Gastrocnemius medialis (tissue), 4 donors: ENCODE measurements at places on chromosomes 3 and 15. TPM values are rescaled to one million over a fixed set of nuclear protein-coding genes. Genes with fewer than 3 reads are reported as not detected.

The NR2E3 gene
- not detected for total RNA-seq

The PARP6 gene
- 51.7 TPM for total RNA-seq

The GFM1 gene
- 52.6 TPM for total RNA-seq

The GASK1A gene
- 0.52 TPM for total RNA-seq

The FLNB gene
- 11.2 TPM for total RNA-seq

The CDHR4 gene
- total RNA-seq, result not detected

The TM6SF1 gene
- 49.1 TPM for total RNA-seq

The RTP3 gene
- not detected for total RNA-seq

The C15orf39 gene
- 3.8 TPM for total RNA-seq

The POTEB2 gene
- not detected for total RNA-seq

The CLDN1 gene
- not detected for total RNA-seq

The IL17RB gene
- total RNA-seq, result 1.0 TPM

The MST1 gene
- 4.8 TPM for total RNA-seq

The MAP2K1 gene
- total RNA-seq, result 72.4 TPM

The HRH1 gene
- 0.92 TPM for total RNA-seq

The C3orf20 gene
- 0.11 TPM for total RNA-seq

The CHP1 gene
- total RNA-seq, result 208 TPM

The CD86 gene
- total RNA-seq, result 1.6 TPM

The AMIGO3 gene
- 0.76 TPM for total RNA-seq

The PP2D1 gene
- total RNA-seq, result not detected

The THSD4 gene
- total RNA-seq, result 0.36 TPM

The CHRD gene
- 3.8 TPM for total RNA-seq

The TPRA1 gene
- total RNA-seq, result 42.1 TPM

The MESP1 gene
- 5.3 TPM for total RNA-seq

The MRPS22 gene
- 96.4 TPM for total RNA-seq

The PAQR5 gene
- 0.10 TPM for total RNA-seq

The TPRG1 gene
- 3.4 TPM for total RNA-seq

The ANKUB1 gene
- not detected for total RNA-seq

The CFAP92 gene
- total RNA-seq, result 0.07 TPM

The AGBL1 gene
- 29.7 TPM for total RNA-seq

The CAMP gene
- not detected for total RNA-seq

The TMCO5A gene
- total RNA-seq, result not detected

The NMB gene
- total RNA-seq, result 1.6 TPM

The SLCO2A1 gene
- total RNA-seq, result 1.2 TPM

The SENP8 gene
- 3.6 TPM for total RNA-seq

The LCTL gene
- not detected for total RNA-seq

The CISH gene
- 9.5 TPM for total RNA-seq

The PLA2G4F gene
- 1.5 TPM for total RNA-seq

The GOLGA6L24 gene
- not detected for total RNA-seq

The CYP1A2 gene
- total RNA-seq, result not detected

The SLC12A1 gene
- not detected for total RNA-seq

The B3GALNT1 gene
- not detected for total RNA-seq

The SERPINI2 gene
- total RNA-seq, result not detected

The EFCC1 gene
- 1.2 TPM for total RNA-seq

The SLC27A2 gene
- 0.29 TPM for total RNA-seq

The CAMKV gene
- not detected for total RNA-seq
